ENCODE measurements at places on chromosomes 11 and 22. TPM values are rescaled to one million over a fixed set of nuclear protein-coding genes. Genes with fewer than 3 reads are reported as not detected.

ANO3 gene
- not detected for total RNA-seq

APOA4 gene
- not detected for total RNA-seq

SCGB1A1 gene
- total RNA-seq = not detected

PAX6 gene
- total RNA-seq = not detected

DNA sequence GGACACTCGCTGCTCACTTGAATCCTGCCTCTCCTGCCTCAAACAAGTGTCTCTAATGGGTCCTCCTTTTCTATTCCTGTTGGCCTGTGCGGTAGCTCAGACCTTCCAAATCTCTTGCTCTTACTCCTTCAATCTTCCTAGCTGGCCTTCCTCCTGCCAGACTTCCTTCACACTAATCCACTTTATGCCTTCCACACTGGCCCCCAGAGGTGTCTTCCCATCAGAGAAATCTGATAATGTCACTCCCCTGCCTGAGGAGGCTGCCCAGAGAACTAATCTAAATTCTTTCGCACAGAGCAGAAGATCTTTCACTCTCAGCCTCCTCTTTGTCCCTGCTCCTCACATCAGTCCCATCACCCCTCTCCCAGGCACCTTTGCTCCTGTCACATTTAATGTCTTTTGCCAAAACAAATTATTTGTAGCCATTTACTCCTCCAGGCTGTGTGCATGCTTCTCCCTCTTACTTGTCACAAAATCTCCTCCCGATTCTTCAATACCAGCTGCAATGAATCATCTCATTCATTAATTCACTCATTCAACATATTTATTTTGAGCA is 175.7 kb downstream of the MAML2 start:
- peaks cover 41% of the 10 kb centered on the region for H3K4me1 ChIP-seq
- no peak for DNase-seq
- H3K36me3 ChIP-seq = peaks cover 17% of the 10 kb centered on the region
- H3K27ac ChIP-seq = peak overlapping the region; percentile 12
- H3K27me3 ChIP-seq = no peaks in the 10 kb centered on the region

- no peak overlapping the region for H3K27ac ChIP-seq
- H3K4me3 ChIP-seq = no peak overlapping the region
- H3K36me3 ChIP-seq = peaks cover 32% of the 10 kb centered on the region
- no peak for DNase-seq
- peaks cover 4% of the 10 kb centered on the region for H3K4me1 ChIP-seq
Observed at GRCh38 chr22:17607891-17608521, 20.5 kb downstream of the ATP6V1E1 start.

GRCh38 chr22:23204541-23205157 is 24.3 kb downstream of the BCR start:
- H3K4me3 ChIP-seq = no peak overlapping the region
- no peak for DNase-seq
- H3K27me3 ChIP-seq = no peaks in the 10 kb centered on the region
- H3K36me3 ChIP-seq = peaks cover 6% of the 10 kb centered on the region
- H3K4me1 ChIP-seq = peaks cover 3% of the 10 kb centered on the region

- no peaks in the 10 kb centered on the region for H3K36me3 ChIP-seq
- no peak overlapping the region for H3K4me3 ChIP-seq
- H3K4me1 ChIP-seq = no peaks in the 10 kb centered on the region
- peaks cover 23% of the 10 kb centered on the region for H3K27me3 ChIP-seq
- H3K27ac ChIP-seq = no peak overlapping the region
Observed at GRCh38 chr11:27294654-27295053, 68.4 kb downstream of the CCDC34 start.

- no peaks in the 10 kb centered on the region for H3K36me3 ChIP-seq
- peaks cover 3% of the 10 kb centered on the region for H3K27me3 ChIP-seq
- no peak overlapping the region for H3K4me3 ChIP-seq
- H3K27ac ChIP-seq = no peak overlapping the region
Observed at GRCh38 chr22:20262582-20263147, 5.5 kb downstream of the RTN4R start.

DNA sequence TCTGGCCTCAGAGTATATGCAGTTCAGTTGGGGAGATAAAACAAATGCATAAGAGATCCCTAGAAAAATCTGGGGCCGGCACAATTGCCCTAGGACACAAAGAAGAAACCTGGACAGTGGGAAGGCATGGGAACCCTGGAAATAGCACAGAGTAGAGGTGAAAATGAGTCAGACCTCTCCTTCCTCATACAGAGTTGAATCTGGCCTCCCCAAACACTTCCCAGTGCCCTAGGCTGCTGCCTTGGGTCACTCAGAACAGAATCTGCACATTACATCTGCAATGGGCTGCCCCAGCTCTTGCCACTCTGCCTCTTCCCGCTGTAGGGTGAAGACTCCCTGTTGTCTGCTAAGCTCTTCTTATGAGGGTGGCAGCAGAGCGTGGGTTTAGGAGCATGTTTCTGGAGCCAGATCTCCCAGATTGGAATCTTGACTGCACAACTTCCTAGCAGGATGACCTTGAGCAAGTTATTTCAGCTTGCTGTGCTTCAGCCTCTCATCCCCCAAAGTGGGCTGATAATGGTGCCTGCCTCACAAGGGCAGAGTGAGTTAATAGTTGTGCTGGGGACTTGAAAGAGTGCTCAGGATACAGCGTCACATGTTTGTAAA is 47.1 kb upstream of the NECTIN1 start:
- DNase-seq = no peak
- no peak overlapping the region for H3K4me3 ChIP-seq
- no peak overlapping the region for H3K27ac ChIP-seq
- H3K4me1 ChIP-seq = no peaks in the 10 kb centered on the region

- peaks cover 2% of the 10 kb centered on the region for H3K27me3 ChIP-seq
- H3K36me3 ChIP-seq = no peaks in the 10 kb centered on the region
- H3K4me1 ChIP-seq = no peaks in the 10 kb centered on the region
- no peak overlapping the region for H3K4me3 ChIP-seq
Observed at GRCh38 chr22:23402275-23403151, 177.6 kb downstream of the IGLL1 start.

- peak overlapping the region; percentile 97 for H3K27ac ChIP-seq
- H3K4me3 ChIP-seq = peak overlapping the region; percentile 95
- H3K27me3 ChIP-seq = no peaks in the 10 kb centered on the region
- H3K36me3 ChIP-seq = peaks cover 27% of the 10 kb centered on the region
Observed at GRCh38 chr22:37675930-37676735, 697 bp downstream of the LGALS1 start.
